ENCODE measurements at places on chromosomes 2 and 18.

- no peaks in the 10 kb centered on the region for H3K27me3 ChIP-seq
- H3K4me3 ChIP-seq: no peak overlapping the region
- no peaks in the 10 kb centered on the region for H3K4me1 ChIP-seq
- H3K36me3 ChIP-seq: no peaks in the 10 kb centered on the region
- no peak for DNase-seq
- no peak overlapping the region for H3K27ac ChIP-seq
Observed at GRCh38 chr2:161041356-161041755, 118.9 kb upstream of the TANK start.

DNA sequence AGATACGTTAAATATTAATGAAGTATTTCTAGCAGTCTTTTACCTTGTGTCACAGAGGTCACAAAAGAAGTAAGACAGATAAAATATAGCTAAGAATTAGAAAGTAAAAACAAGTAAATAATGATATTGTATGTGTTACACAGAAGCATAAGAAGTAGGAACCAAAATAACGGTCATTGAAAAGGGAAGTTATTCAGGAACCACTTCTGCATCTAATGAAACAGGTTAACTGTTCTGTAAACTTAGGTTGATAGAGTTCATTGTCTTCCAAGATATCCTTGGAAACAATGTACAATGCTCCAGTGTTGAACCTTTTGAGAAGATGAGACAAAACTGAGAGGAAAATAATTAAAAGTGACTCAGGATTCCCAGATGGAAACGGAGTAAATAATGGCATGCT is 57.1 kb upstream of the CD302 start:
- DNase-seq: no peak
- no peaks in the 10 kb centered on the region for H3K27me3 ChIP-seq
- H3K36me3 ChIP-seq: no peaks in the 10 kb centered on the region
- no peak overlapping the region for H3K27ac ChIP-seq
- H3K4me1 ChIP-seq: peaks cover 3% of the 10 kb centered on the region

DNA sequence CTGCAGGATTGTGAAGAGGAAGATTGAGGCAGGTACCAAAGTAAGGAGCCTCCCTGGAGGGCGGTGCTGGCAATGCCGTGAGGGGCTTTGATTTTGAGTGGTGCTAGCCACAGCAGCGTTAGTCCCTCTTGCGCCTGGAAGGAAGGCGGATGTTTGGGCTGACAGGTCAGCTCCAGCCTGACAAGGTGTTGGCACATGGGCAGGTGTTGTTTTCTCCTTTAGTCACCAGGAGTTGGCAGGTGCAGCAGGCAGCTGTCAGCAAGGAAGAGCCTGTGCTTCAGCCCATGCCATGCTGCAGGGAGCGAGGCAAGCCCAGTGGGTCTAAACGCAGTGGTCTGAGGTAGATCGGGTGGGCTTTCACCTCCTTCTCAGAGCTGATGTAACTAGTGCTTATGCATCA is 8.5 kb downstream of the SEC11C start:
- H3K4me1 ChIP-seq: peaks cover 22% of the 10 kb centered on the region
- peaks cover 5% of the 10 kb centered on the region for H3K36me3 ChIP-seq
- DNase-seq: no peak
- H3K4me3 ChIP-seq: no peak overlapping the region
- no peaks in the 10 kb centered on the region for H3K27me3 ChIP-seq

DNA sequence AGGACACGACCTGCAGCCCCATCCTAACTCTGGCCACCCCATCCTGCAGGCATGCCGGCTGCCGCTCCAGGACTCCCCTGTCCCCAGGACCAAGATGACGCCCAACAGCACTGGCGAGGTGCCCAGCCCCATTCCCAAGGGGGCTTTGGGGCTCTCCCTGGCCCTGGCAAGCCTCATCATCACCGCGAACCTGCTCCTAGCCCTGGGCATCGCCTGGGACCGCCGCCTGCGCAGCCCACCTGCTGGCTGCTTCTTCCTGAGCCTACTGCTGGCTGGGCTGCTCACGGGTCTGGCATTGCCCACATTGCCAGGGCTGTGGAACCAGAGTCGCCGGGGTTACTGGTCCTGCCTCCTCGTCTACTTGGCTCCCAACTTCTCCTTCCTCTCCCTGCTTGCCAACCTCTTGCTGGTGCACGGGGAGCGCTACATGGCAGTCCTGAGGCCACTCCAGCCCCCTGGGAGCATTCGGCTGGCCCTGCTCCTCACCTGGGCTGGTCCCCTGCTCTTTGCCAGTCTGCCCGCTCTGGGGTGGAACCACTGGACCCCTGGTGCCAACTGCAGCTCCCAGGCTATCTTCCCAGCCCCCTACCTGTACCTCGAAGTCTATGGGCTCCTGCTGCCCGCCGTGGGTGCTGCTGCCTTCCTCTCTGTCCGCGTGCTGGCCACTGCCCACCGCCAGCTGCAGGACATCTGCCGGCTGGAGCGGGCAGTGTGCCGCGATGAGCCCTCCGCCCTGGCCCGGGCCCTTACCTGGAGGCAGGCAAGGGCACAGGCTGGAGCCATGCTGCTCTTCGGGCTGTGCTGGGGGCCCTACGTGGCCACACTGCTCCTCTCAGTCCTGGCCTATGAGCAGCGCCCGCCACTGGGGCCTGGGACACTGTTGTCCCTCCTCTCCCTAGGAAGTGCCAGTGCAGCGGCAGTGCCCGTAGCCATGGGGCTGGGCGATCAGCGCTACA is 2.1 kb downstream of the GPBAR1 start:
- peaks cover 23% of the 10 kb centered on the region for H3K4me1 ChIP-seq
- no peak overlapping the region for H3K4me3 ChIP-seq
- H3K27ac ChIP-seq: no peak overlapping the region
- no peak for DNase-seq
- H3K27me3 ChIP-seq: no peaks in the 10 kb centered on the region

GRCh38 chr18:77105680-77106079 is 26.9 kb downstream of the MBP start:
- H3K36me3 ChIP-seq: no peaks in the 10 kb centered on the region
- no peak overlapping the region for H3K4me3 ChIP-seq
- H3K27ac ChIP-seq: no peak overlapping the region
- H3K27me3 ChIP-seq: no peaks in the 10 kb centered on the region

DNA sequence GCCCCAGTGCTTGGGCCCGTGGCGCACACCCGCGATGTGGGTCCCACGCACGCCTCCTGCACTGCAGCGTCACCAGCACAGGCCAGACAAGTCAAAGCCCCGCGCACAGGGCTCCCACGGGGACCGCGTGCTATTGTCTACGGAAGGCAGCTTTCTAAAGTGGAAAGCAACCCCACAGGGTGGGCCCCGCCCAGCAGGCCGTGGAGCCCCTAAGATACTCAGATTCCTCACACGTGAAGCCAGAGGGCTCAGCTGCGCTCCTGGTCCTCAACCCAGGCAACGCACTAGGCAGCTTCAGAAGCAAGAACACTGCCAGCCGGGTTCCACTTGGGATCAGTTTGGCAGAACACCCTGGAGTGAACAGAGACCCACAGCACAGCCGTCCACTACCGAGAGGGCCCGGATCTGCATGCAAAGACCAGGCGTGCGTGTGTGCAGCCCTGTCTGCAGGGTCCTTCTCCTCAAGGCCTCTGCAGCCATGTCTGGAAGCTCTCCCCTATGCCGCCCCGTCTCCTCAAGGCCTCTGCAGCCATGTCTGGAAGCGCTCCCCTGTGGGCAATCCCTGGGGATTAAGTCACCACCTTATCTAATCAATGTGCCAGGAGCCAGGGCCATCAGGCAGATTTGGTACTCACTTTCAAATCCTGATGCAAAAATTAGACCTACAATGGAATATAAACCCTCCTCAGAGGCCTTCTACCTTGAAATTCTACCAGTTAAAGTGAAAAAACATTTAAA is 231.3 kb downstream of the HDAC4 start:
- peaks cover 7% of the 10 kb centered on the region for H3K36me3 ChIP-seq
- no peak overlapping the region for H3K27ac ChIP-seq
- H3K4me3 ChIP-seq: no peak overlapping the region
- no peaks in the 10 kb centered on the region for H3K27me3 ChIP-seq

- no peaks in the 10 kb centered on the region for H3K36me3 ChIP-seq
- DNase-seq: no peak
- no peak overlapping the region for H3K4me3 ChIP-seq
- no peaks in the 10 kb centered on the region for H3K27me3 ChIP-seq
- H3K4me1 ChIP-seq: no peaks in the 10 kb centered on the region
- H3K27ac ChIP-seq: no peak overlapping the region
Observed at GRCh38 chr2:84866122-84866521, 14.8 kb downstream of the TRABD2A start.

- H3K27me3 ChIP-seq: no peaks in the 10 kb centered on the region
- H3K27ac ChIP-seq: no peak overlapping the region
- DNase-seq: no peak
- H3K36me3 ChIP-seq: no peaks in the 10 kb centered on the region
- H3K4me1 ChIP-seq: no peaks in the 10 kb centered on the region
- no peak overlapping the region for H3K4me3 ChIP-seq
Observed at GRCh38 chr2:230694241-230694640, 18.4 kb upstream of the CAB39 start.

DNA sequence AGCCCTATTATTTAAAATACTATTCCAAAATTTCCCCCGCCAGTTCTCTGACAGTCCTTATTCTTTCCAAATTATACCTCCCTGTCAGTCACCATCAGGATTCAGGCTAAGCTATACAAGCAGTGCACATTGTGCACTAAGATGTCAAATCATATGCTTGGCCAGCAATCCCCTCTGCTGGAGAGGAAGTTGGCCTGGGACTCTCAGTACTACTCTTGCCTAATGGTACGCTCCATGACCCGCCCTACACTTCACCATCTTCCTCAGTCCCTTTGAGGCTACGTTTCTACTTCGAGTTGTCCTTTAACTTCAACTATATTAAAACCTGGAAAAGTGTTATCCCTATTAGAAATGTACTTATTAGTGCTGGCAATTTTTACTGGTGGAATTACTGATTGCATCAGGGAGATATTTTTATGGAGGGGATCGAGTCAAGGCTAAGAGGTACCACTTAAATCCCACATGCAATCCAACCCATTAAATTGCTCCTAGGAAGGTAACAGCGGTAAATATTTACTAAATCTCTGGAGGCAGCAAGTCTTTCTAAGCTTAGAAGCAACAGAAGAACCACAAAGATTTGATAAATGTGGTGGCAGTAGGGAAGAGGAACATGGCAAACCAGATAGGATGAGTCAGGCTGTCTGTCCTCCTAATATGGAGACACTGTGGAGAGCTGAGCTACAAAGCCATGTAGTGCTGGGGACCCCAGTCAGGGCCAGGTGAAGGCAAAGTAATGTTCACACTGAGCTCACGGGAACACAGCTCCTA is 2.7 kb downstream of the USP40 start:
- peaks cover 3% of the 10 kb centered on the region for H3K4me1 ChIP-seq
- no peaks in the 10 kb centered on the region for H3K27me3 ChIP-seq
- no peak for DNase-seq
- no peaks in the 10 kb centered on the region for H3K36me3 ChIP-seq
- H3K27ac ChIP-seq: no peak overlapping the region
- no peak overlapping the region for H3K4me3 ChIP-seq

- no peaks in the 10 kb centered on the region for H3K27me3 ChIP-seq
- H3K4me3 ChIP-seq: no peak overlapping the region
- H3K36me3 ChIP-seq: no peaks in the 10 kb centered on the region
- H3K27ac ChIP-seq: no peak overlapping the region
Observed at GRCh38 chr2:160334028-160334741, 134.1 kb upstream of the ITGB6 start.

GRCh38 chr2:182554950-182555349 is 128.1 kb upstream of the PDE1A start:
- no peaks in the 10 kb centered on the region for H3K4me1 ChIP-seq
- no peak overlapping the region for H3K27ac ChIP-seq
- H3K36me3 ChIP-seq: no peaks in the 10 kb centered on the region
- H3K4me3 ChIP-seq: no peak overlapping the region
- no peaks in the 10 kb centered on the region for H3K27me3 ChIP-seq

GRCh38 chr2:160105366-160105765 is 43.0 kb upstream of the PLA2R1 start:
- no peak overlapping the region for H3K4me3 ChIP-seq
- H3K4me1 ChIP-seq: no peaks in the 10 kb centered on the region

GRCh38 chr2:42446503-42447271 is 47.1 kb downstream of the KCNG3 start:
- no peaks in the 10 kb centered on the region for H3K27me3 ChIP-seq
- H3K4me1 ChIP-seq: no peaks in the 10 kb centered on the region
- H3K36me3 ChIP-seq: no peaks in the 10 kb centered on the region
- no peak overlapping the region for H3K4me3 ChIP-seq
- DNase-seq: no peak

Data from liver (tissue), 10 donors.